ENCODE measurements at places on chromosomes 12 and 14. TPM values are rescaled to one million over a fixed set of nuclear protein-coding genes. Genes with fewer than 3 reads are reported as not detected.

GRCh38 chr12:25051171-25051570 lies 102.3 kb upstream of the BCAT1 start:
- DNase-seq: no peak

DNA sequence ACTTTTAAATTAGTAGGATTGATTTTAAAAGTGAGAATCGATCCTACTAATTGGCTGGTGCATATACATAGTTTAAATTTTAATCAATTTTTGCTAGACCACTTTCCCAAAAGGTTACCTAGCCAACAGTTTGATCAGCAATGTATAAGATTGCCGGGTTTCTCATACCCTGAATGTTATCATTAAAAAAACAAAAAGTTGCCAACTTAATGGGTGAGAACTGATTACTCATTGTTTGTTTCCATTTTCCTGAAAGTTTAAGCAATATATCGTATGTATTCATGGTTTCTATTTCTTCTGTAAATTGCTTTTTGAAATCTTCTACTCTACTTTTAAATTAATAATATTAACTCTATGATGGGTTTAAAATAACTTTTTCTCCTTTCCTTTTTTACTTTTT lies 4.4 kb upstream of the MYBPC1 start:
- no peak for DNase-seq

GRCh38 chr12:52364901-52365489 lies 2.3 kb downstream of the KRT85 start:
- no peak for DNase-seq

- no peak for DNase-seq
Observed at GRCh38 chr14:33996462-33996861, 45.6 kb upstream of the EGLN3 start.

- DNase-seq: peak; percentile 73
Observed at GRCh38 chr14:33432407-33433023, 493.8 kb downstream of the NPAS3 start.

STXBP6 gene
- total RNA-seq: 8.8 TPM

KRT4 gene
- total RNA-seq: not detected

TC2N gene
- total RNA-seq: 140 TPM

FAM186B gene
- 0.29 TPM for total RNA-seq

NFATC4 gene
- 51.0 TPM for total RNA-seq

TMTC1 gene
- 69.4 TPM for total RNA-seq

THTPA gene
- 20.6 TPM for total RNA-seq

MYO1H gene
- total RNA-seq: not detected

All from stomach (tissue), 19 donors.